NCI-H187 treated with DMSO at 0.1 percent for 48 hours (cell line): ENCODE measurements at places on chromosomes 12 and 14.

- no peak for DNase-seq
These were observed 1262.4 kb upstream of the SEL1L start for GRCh38 chr14:82796086-82796485.

DNA sequence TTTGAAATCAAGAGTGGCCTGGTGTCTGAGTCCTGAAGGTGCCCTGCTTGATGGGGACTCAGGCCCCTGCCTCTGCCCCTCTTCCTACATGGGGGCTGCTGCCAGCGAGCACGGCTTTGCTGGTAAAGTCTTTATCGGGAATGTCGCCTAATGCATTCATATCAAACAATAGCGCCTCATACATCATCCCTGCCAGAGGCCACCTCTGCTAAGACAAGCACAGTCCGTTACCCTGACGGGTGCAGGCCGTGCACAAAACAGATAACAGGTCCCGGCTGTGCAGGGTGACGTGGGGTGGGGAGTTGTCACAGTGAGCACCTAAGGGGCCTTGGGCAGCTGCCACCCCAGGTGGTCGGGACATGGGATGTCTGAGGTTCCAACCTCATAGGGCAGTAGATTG, 68.4 kb upstream of the FAM222A start:
- no peak for DNase-seq

DNA sequence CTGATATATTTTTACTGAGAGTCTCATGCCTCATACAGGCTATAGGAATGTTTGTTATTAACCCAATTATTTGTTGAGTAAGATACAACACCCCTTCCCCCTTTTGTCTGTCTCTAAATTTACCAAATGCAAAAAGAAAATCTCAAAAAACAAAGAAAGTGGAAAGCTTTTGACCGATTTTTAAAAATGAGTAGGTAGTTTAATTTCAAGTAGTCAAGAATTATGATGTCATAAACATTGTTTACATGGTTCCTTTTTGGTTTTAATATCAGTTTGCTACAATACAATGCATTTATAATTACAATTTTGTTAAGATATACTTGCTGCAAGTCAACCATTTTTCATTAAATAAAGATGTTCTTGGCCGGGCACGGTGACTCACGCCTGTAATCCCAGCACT, 84.7 kb upstream of the HMGA2 start:
- no peak for DNase-seq

DNA sequence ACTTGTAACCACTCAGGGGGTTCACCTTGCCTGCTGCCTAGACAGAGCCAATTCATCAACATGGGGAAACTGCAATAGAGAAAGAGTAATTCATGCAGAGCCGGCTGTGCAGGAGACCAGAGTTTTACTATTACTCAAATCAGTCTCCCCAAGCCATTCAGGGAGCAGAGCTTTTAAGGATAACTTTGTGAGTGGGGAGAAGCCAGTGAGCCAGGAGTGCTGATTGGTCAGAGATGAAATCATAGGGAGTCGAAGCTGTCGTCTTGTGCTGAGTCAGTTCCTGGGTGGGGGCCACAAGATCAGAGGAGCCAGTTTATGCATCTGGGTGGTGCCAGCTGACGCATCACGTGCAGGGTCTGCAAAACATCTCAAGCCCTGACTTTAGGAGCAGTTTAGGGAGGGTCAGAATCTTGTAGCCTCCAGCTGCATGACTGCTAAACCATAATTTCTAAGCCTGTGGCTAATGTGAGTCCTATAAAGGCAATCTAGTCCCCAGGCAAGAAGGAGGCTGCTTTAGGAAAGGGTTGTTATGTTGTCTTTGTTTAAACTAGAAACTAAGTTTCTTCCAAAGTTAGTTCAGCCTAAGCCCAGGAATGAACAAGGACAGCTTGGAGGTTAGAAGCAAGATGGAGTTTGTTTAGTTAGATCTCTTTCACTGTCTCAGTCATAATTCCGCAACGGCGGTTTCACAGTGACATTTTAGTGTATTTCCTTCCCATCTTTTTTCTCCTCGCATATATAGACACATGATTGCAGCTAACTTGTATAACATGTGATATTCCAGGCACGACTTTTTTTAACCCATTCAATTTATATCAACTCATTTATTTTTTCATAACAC, 68.9 kb upstream of the NCOR2 start:
- no peak for DNase-seq

GRCh38 chr14:68813318-68813838, 20.5 kb upstream of the ZFP36L1 start:
- DNase-seq: no peak

DNA sequence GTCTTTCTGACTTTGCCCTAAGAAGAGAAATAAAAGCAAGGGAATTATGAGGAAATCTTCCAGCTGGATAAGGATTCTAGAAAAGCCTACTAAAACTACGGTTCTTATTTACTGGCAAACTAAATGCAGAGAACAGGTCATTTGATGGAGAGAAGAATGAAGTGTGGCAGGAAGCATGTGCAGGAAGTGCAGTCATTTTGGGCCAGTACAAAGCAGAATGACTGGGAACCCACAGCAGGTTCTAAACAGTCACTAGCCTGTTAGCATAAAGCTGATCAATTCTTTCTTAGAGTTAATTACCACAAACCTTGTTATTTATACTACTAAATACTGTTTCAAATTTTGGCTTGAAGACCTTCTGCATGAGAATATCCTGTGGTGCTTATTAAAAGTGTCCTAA, 36.7 kb downstream of the CFAP54 start:
- no peak for DNase-seq

GRCh38 chr14:67524634-67524963, 8.5 kb upstream of the PLEKHH1 start:
- DNase-seq: no peak

GRCh38 chr14:95043314-95043713, 114.0 kb downstream of the DICER1 start:
- no peak for DNase-seq

GRCh38 chr14:61950340-61950739, 188.1 kb downstream of the SNAPC1 start:
- DNase-seq: no peak
